ENCODE measurements at places on chromosomes 4 and X.

DNA sequence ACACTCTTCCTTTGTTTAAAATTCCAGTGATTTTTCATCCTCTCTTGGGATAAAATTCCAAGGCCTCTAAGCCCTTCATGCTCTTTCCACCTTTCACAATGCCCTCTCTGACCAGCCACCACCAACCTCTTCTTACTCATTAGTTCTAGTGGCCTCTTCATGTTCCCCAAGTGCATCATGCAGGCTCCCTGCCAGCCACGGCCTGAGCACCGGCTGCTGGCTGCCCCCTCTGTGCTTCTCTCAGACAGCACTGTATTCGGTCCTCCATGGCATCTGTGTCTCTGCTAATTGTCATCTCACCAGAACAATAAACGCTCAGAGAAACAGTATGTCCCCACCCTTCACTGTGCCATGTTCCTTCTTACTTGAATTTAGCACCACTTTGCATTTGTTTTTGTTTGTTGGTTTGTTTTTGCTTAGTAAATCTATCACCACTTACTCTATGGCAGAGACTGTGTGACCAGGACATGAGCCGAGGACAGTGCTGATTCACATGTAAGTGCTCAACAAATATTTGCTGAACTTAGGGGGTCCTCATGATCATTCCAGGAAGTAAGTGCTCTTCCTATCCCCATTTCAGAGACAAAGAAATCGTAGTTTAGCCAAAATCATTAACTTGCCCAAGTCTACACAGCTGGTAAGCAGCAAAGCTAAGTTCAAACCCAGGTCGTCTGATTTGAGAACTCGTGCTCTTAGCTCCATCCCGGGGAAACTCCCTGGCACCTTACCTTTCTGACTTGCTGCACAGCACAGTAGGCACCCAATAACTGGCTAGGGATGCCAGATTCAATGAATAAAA lies 77.1 kb upstream of the UCP1 start:
- DNase-seq: no peak

DNA sequence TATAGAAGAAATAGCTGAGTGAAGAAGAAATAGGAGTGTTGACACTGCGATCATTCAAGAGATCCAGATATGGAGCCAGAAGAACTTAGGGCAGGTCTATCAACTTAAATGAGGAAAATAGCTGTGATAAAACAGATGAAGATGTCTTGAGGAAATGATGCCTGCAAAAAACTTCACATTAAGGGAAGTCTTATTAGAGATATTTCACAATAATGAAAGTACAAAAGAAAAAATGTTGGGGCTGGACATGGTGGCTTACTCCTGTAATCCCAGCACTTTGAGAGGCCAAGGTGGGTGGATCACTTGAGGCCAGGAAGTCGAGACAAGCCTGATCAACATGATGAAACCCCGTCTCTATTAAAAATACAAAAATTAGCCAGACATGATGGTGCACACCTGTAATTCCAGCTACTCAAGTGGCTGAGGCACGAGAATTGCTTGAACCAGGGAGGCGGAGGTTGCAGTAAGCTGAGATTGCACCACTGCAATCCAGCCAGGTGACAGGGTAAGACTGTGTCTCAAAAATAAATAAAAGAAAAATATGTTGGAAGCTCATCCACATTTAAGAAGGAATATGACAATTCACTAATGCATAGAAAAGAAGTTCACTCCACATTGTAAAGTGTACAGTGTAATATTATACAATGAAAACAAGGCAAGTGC lies 56.3 kb downstream of the PKD2 start:
- DNase-seq: no peak

DNA sequence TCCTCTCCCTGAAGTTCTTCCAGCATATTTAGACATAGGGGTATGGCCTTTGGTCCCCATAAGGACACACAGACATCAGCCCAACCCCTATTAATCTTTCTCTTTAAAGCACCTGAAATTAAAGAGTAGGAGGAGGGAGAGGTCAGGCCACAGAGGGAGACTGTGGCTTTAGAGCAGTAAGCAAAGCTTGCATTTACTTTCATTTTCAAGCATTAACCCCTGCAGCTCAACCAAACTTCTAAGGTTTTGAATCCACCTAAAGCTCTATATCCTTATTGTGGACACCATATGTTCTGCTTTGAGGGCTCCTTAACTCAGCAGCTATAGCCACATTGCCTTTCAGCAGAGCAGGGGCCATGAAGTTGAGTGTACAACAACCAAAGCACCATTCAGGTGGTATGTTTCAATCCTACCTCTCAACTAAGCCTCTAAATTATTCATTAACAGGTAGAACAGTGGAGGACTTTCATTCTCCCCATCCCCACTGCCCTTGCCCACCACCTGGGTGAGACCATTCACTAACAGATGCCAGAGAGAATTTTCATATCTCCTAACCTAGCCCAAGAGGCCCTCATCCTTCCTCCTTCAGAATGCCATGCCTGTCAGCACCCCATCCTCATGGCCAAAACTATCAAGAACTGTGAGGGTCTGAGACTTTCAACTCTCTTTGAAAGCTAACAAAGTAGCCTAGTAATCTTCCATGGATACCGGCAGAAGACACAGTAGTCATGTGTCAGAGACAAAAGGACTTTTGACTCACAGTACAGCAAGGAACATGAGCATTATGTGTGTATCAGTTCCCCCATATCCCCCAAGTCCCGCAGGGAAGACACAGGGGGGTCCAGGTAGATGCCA lies 20.8 kb downstream of the LIN54 start:
- DNase-seq: no peak

DNA sequence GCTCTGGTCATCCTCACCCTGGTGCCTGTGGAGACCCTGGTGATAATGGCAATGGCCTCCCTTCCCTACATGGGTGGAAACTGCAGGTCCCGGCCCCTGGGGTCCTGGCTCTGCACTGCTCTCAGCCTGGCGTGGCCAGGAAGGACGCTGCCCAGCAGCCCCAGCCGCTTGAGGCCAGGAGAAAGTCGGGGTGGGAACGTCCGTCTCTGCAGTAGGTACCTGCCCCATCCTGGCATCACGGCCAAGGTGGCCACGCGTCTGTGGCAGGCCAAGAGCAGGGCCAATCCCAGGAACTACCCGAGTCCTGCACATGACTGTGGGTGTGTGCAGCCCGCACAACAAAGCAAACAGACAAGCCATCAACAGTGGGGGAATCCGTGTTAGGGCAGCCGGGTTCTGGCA lies 33.8 kb downstream of the FGFRL1 start:
- no peak for DNase-seq

DNA sequence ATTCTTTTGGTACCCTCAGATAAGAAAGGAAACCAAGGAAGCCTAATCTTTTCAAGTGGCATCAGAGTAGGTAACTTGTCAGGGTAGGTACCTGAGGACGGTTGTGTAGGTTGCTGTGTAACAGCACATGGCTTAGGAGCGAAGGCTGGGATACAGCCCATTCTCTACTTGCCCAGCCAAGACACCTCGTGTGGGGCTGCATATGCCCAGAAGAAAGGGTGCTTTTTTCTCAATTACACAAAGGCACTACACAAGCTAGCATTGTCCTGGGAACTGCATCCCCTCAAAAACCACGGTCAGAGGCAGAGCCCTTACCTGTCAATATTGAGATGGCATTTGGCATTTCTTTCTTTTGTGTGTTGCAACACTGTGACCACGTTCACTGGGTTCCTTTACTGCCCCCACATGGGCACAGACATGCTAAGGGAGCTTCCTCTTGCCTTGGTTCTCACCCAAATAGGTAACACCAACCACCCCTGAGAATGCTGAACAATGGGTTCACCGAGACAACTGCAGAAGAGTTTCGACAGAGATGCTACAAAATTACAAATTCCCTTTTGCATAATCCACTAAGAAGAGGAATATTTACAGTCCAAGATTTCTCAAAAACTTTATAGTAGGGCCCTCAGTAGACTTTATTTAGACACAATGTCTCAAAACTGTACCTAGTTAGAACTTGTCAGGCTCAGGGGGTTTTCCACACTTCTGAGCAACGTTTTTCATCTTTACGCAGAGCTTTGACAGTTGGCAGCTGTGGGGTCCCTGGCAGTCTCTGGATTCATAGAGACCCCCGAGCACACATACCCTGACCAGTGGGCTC lies 35.8 kb upstream of the TNIP3 start:
- DNase-seq: no peak

DNA sequence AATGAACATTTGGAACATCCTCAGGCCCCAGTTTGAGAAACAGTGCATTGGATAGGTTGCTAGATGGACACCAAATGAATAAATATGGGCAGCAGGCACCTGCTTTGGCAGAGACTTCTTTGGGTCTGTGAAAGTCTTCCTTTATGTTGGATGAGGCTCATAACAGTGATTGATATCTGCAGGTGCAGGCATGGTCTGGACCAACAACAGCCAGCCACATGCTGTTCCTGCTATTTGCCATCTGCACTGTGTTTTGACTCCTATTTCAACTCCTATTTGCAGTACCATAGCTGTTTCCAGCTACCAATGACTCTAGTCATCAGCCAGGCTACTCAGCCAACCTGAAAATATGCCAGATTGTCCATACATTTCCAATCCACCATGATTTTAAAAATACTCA lies 60.9 kb downstream of the ANAPC4 start:
- no peak for DNase-seq

GRCh38 chrX:23742174-23742696 lies 841 bp downstream of the ACOT9 start:
- no peak for DNase-seq

DNA sequence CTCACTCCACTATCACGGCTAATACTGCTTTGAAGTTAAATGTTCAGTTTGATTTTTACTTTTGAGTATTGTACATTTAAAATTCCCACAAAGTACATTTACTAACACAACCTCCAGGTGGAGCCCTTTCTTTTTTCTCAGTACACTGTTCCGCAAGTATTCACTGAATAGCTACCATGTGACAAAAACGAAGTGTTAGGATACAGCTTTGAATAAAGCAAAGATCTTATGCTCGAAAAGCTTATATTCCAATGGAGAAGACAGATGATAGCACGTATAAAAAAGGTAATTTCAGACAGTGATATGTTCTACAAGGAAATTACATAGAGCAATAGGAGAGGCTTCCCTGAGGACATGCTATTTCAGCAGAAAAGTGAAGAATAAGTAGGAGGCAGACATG lies 60.7 kb upstream of the ABCG2 start:
- DNase-seq: no peak

DNA sequence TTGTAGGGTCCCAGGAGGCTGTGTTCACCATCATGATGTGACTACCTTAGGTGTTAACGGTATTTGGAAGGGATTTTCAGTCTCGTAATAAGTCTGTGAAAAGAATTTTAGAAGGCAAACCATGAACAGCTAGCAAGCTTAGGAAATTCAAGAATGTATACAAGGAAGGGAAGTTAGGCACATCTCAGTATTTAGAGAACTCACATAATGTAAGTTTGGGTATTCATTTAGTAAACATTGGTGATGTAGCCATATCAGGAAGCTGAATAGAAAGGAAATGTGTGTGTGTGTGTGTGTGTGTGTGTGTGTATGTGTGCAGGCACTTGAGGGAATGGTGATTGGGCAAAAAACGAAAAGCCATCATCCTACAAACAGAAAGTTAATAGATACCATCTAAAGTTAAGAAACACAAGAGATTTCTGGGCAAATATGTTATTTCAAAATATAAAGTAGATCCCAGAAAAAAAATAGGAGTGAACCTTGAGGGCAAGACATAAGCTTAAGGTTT lies 34.7 kb upstream of the PRKX start:
- no peak for DNase-seq

GRCh38 chr4:73944061-73944875 lies 37.6 kb downstream of the PF4 start:
- DNase-seq: no peak

DNA sequence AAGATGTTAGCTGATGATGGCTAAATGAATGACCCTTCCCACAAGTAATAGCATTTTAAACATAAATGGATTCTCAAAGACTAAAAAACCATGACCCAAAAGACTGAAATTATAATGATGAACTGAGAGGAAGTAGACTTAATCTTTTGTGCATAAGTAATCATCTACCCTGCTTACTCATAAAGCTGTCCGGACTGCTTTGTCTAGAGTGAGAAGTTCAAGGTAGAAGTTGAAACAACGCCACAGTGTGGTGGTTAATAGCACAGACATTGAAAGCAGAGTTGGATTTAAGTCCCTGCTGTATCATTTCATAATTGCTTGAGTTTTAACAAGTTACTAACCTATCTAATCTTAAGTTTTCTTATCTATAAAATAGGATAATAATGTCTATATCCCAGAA lies 346.6 kb downstream of the CENPC start:
- DNase-seq: no peak

- no peak for DNase-seq
Observed at GRCh38 chr4:187094144-187094543, 370.5 kb upstream of the FAT1 start.

- no peak for DNase-seq
Observed at GRCh38 chr4:146186596-146186995, 11.1 kb downstream of the LSM6 start.

DNA sequence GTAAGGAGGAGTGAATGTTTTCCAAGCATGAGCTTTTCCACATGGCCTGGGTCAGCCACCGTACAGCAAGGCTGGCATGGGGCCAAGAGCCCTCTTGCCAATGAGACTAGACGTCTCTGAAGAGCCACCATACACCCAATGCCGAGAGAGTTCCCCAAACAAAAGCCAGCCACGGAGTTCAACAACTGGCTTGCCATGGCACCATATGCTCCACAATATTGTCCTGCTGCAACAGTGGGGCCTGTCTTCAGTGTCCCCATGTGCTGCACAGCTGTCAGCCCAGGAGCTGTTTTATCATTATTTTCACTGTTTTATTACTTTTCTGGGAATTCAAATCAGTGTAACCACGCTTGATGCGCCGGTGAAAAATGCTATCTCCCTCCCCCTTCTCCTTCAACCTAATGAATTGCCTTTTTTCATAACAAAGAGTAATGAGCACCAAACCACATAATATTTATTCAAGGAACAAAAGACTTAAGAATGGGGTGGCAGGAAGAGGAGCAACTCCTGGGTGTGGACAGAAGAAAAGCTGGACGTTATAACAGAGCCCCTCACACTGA lies 18.4 kb downstream of the MAML3 start:
- DNase-seq: no peak

DNA sequence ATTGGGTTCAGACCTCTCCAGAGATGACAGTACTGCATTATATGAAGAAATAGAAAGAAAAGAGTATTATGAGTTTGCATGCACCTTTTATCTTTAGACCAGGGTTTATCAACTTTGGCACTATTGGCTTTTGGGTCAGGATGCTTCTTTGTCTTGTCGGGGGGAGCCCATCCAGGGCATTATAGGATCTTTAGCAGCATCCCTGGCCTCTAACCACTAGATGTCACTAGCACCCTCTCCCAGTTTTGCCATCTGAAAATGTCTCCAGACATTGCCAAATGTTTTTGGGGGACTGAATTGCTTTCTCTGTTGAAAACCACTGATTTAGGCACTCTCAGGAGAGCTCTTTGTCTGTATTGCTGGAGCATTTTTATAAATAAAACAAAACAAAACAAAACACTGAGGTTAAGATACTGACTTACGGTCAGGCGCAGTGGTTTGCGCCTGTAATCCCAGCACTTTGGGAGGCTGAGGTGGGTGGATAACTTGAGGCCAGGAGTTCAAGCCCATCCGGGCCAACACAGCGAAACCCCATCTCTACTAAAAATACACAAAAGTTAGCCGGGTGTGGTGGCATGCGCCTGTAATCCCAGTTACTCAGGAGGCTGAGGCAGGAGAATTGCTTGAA lies 23.6 kb downstream of the CA5B start:
- no peak for DNase-seq

Measured in cortex of kidney (tissue), 1 donor.